Cerebellar cortex (tissue), 1 donor: ENCODE measurements at places on chromosomes 12 and 14.

DNA sequence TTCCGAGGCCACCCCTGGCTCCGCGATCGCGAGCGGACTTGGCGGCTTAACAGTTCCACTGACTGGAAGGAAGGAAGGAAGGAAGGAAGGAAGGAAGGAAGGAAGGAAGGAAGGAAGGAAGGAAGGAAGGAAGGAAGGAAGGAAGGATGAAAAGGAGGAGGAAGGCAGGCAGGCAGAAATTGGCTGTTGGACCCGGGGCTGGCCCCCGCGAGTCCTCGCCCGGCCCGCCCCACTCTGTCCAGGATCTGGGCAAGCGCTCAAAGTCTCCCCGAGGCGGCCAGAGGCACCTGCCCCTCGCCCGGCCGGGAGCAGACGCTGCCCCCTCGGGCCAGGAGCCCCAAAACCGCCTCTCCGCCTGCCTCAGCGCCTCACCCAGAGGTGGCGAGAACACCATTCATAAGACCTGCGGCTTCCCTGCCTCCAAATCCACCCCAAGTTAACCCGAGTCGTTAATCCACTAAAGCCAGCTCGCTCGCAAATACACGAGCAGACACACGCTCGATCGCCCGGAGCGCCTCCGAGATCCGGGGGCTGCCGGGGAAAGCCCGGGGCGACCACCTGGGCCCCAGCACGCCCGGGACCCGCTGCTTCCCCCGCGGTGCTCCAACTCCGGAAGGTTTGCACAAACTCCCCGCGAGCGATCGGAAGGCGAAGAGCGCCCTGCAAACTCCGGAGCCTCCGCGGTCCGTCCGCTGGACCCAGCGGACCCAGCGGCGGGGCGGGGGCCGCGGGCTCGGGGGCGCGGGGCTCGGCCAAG, 844 bp downstream of the DPF3 start:
- DNase-seq, result peak; percentile 45

DNA sequence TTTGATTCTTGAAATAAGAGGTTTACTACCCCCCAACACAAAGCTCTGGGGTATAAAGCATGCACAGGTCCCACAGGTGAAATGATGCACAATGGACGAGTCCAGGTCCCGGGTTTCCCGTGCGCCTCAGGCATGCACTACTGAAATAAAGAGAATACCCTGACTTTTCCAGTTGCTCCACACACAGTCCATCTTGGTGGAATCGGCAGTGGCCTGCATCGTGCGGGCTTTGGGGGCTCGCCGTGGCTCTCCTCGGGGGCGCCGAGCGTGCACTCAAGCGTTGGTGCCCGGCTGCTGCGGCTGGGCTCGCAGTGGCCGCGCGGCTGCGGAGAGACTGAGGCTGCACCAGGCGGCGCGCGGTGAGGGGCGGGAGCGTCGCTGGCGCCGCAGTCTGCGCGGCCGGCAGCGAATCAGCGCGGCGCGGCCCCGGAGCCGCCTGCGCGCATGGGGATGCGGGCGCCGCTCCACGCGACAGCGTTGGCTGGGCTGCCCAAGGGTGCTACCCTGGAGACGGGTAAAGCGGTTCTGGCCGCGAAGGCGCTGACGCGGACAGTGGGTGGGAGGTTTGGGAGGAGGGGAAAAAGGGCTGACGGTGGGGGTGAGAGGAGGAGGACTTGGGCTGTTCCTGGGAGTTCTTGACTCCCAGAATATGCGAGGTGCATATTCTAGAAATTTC, 53.8 kb upstream of the CCDC175 start:
- DNase-seq, result peak; percentile 68

DNA sequence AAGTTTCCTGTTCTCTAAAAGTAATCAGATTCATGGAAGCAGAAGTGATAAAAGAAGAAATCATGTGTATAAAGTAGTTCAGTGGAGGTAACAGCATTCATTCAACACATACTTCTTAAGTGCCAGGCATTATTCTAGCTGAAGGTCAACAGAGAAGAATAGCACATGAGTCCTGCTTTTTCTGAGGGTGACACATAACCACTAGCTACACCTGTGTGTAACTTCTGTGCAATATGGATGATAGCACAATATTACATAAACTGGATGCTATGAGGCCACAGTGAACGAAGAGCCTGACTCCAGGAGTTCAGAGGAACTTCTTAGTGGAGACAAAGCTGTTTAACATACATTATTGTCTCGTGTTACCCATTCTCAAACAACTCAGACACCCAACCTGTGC, 114.3 kb upstream of the PCED1B start:
- DNase-seq, result no peak

GRCh38 chr12:57187222-57188089, 29.1 kb upstream of the NXPH4 start:
- DNase-seq, result peak; percentile 57
